Left lung (tissue), 14 donors: ENCODE measurements at places on chromosomes 6 and 20.

DNA sequence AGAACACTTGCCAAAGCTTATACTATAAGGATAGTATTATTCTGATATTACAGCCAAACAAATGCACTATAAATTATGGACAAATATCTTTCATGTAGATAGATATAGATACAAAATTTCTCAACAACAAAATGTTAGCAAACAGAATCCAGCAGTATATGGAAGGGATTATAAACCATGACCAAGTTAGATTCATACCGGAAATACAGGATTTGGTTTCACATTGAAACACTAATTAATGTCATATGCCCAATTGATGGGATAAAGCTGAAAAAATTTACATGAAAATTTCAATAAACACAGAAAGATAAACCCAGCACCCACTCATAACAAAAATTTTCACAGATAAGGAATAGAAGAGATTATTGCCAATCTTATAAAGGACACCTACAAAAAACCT, 770.3 kb upstream of the SLC35B3 start:
- no peaks in the 10 kb centered on the region for H3K27me3 ChIP-seq
- DNase-seq, result no peak
- H3K27ac ChIP-seq, result no peak overlapping the region
- H3K4me3 ChIP-seq, result no peak overlapping the region

DNA sequence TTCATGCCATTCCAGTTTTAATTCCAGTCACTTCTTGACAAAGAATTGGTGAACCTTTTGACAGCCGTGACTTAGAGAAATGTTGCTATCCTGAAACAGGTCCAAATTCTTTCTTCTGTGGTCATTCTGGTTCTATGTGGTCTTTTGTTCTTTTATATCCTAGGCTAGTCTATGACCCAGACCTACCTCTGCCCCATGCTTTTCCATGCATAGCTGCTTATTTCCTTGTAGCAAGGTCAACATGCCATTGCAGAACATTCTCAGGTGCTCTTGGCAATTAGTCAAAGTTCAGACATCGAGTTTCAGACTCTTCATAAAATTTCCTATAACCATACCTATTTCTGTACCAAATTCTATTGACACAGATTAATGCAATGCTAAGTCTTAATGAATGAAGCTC, 202.6 kb downstream of the PLCB1 start:
- DNase-seq, result no peak
- no peak overlapping the region for H3K27ac ChIP-seq
- H3K36me3 ChIP-seq, result no peaks in the 10 kb centered on the region
- peaks cover 6% of the 10 kb centered on the region for H3K4me1 ChIP-seq

DNA sequence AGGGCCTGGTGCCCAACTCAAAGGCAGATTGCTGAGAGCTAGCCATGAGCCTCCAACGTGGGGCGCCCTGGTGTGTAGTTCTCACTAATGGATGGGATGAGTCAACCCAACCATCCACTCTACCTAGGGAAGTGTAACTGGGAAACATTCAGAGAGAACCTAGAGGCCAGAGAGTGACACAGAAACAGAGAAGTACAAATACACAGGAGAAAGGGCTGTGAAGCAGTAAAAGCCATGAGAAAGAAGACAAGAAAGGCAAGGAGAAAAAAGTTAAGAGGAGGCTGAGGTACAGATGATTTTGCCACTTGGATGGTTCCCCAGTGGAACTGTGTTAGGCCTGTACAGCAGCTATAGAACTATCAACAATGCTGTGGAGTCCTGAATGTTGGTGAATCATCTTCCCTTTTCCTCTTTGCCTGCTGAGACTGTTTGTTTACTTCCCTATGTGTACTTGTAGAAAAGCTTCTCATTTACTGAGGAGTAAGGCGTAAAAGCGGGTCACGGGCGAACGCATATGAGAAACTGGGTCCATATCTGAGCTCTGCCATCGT, 39.0 kb downstream of the MAN1A1 start:
- H3K4me3 ChIP-seq, result no peak overlapping the region
- H3K27ac ChIP-seq, result peak overlapping the region; percentile 82
- no peaks in the 10 kb centered on the region for H3K36me3 ChIP-seq
- H3K4me1 ChIP-seq, result peaks cover 84% of the 10 kb centered on the region
- no peaks in the 10 kb centered on the region for H3K27me3 ChIP-seq
- no peak for DNase-seq

- no peak overlapping the region for H3K4me3 ChIP-seq
- H3K27me3 ChIP-seq, result no peaks in the 10 kb centered on the region
- H3K36me3 ChIP-seq, result no peaks in the 10 kb centered on the region
- no peak overlapping the region for H3K27ac ChIP-seq
- DNase-seq, result no peak
Measured at GRCh38 chr20:6091661-6092060, 31.2 kb downstream of the FERMT1 start.

DNA sequence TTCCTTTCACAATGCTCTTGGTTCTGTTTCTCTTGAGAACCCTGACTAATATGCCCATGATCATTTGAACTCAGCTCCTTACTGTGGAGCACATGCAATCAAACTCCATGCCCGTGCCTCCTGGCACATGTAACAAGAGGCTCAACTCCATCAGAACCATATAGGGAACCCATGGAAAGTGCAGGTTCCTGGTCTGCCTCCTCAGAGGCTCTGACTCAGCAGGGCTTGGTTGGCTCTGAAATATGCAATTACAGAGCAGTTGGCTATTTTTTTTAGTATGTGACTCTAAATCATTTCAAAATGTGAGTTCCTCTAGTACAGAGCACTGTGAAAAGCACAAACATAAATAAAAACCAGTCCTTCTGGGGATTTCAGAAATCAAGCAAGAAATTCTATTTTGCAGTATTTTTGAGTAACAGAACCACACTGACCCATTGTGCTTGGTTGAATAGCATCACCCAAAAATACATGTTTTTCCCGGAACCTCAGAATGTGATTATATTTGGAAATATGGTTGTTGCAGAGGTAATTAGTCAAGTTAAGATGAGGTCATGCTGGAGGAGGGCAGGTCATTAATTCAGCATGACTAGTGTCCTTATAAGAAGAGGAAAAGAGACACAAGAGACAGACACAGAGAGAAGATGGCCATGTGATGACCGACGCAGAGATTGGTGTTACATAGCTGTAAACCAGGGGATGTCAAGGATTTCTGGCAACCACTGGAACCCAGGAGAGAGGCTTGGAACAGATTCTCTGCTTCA, 13.2 kb upstream of the MAP3K4 start:
- no peak overlapping the region for H3K27ac ChIP-seq
- no peaks in the 10 kb centered on the region for H3K4me1 ChIP-seq
- no peak overlapping the region for H3K4me3 ChIP-seq
- no peaks in the 10 kb centered on the region for H3K36me3 ChIP-seq
- DNase-seq, result no peak
- H3K27me3 ChIP-seq, result no peaks in the 10 kb centered on the region

DNA sequence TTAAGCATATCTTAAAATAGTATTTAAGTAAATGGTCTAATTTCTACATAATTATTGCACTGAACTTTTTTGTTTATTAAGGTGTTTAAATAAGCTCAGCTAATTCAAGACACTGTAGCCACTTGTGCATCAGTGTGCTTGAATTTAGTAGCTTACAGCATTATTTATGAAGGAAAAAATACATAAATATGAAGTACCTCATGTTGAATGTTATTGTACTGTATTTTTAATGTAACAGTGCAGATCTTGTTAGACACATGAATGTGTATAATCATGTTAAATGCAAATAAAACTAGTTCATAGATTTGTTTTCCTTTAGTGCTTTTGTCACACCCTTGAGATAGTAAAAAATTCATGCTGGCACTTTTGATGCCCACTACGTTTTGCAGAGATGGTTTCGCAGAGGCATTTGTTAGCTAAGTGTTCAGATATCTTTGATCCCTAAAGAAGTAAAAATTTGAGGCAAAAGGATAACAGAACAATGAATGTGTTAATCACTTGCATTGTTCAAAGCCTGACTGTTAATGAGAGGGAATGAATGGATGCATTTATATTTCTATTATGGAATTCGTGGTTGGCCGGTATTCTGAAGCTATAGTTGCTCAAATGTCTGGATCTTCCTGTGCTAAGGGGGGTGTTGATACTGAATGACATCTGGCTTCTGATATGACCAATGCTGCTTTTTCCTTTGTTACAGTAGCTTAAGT, 8.8 kb downstream of the BTBD3 start:
- no peak for DNase-seq
- no peaks in the 10 kb centered on the region for H3K27me3 ChIP-seq
- H3K4me3 ChIP-seq, result no peak overlapping the region
- H3K4me1 ChIP-seq, result no peaks in the 10 kb centered on the region
- no peaks in the 10 kb centered on the region for H3K36me3 ChIP-seq

DNA sequence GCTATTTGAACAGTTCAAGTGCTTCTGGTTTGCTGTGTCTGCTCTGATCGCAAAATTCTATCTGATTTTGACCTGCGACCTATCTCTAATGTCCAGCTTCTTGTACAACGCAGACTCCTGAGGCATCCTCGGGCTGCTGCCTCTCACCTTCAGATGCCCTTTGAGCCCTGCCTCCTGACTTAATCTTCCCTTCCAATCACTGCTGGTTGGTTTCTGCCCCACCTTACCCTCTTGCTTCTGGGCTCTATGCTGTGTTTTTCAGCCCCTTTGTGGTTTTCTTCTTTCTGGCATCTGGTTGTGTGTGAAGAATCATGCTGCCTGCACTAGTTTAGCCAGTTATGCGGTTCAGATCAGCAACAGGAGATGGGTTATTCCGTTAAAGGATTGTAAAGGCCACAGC, 131.2 kb upstream of the THEMIS start:
- no peaks in the 10 kb centered on the region for H3K4me1 ChIP-seq
- H3K27ac ChIP-seq, result no peak overlapping the region
- H3K36me3 ChIP-seq, result no peaks in the 10 kb centered on the region
- no peak overlapping the region for H3K4me3 ChIP-seq
- no peak for DNase-seq

DNA sequence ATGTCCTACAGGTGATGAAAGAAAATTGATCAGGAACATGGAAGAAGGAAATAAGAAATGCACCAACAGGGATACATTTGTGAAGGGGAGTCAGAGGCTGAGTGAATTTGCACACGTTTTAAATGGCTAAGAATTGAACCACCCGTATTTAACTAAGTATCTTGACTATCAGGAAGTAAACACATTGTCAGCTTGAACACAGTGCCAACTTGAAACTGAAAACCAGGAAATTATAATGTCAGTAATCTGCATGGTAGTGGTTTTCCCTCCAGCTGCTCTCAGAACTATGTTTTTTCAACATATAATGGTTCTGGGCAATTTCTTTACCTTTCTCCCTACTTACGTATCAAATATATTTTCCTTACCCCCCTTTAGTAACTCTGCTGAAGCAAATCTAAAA, 366.5 kb upstream of the POU3F2 start:
- no peak for DNase-seq
- H3K4me3 ChIP-seq, result no peak overlapping the region
- no peaks in the 10 kb centered on the region for H3K36me3 ChIP-seq
- no peaks in the 10 kb centered on the region for H3K27me3 ChIP-seq
- no peaks in the 10 kb centered on the region for H3K4me1 ChIP-seq

DNA sequence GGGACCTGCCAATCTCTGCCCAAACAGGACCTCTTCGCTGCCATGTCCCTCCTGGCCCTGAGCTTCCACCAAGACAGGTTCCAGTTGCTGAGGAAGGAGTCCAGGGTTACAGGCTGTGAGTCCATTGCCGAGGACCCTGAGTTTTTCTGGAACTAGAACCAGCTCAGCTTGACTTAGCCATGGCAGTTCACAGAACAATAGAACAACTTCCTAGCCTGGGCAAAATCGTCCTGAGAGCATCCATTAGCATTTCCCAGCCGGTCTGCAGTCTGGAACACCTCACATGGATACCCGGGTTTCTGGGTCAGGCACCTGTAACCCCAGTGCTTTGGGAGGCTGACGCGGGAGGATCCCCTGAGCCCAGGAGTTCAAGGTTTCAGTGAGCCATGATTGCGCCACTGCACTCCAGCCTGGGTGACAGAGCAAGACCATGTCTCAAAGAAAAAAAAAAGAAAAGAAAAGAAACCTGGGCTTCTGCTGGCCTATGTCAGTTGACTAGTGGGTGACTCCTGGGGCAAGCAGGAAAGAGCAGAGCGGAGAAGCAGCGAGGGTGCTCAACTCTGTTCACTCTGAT, 90.3 kb downstream of the TCP11 start:
- peak overlapping the region; percentile 86 for H3K27ac ChIP-seq
- H3K27me3 ChIP-seq, result no peaks in the 10 kb centered on the region
- H3K4me3 ChIP-seq, result no peak overlapping the region
- H3K36me3 ChIP-seq, result peaks cover 38% of the 10 kb centered on the region

- H3K4me1 ChIP-seq, result no peaks in the 10 kb centered on the region
- peak; percentile 12 for DNase-seq
- H3K36me3 ChIP-seq, result no peaks in the 10 kb centered on the region
- no peak overlapping the region for H3K27ac ChIP-seq
Measured at GRCh38 chr20:45987108-45987780, 15.2 kb upstream of the ZNF335 start.

- no peaks in the 10 kb centered on the region for H3K36me3 ChIP-seq
- no peaks in the 10 kb centered on the region for H3K4me1 ChIP-seq
- DNase-seq, result no peak
- no peak overlapping the region for H3K4me3 ChIP-seq
- H3K27ac ChIP-seq, result no peak overlapping the region
Measured at GRCh38 chr20:16201191-16201590, 372.1 kb downstream of the KIF16B start.

DNA sequence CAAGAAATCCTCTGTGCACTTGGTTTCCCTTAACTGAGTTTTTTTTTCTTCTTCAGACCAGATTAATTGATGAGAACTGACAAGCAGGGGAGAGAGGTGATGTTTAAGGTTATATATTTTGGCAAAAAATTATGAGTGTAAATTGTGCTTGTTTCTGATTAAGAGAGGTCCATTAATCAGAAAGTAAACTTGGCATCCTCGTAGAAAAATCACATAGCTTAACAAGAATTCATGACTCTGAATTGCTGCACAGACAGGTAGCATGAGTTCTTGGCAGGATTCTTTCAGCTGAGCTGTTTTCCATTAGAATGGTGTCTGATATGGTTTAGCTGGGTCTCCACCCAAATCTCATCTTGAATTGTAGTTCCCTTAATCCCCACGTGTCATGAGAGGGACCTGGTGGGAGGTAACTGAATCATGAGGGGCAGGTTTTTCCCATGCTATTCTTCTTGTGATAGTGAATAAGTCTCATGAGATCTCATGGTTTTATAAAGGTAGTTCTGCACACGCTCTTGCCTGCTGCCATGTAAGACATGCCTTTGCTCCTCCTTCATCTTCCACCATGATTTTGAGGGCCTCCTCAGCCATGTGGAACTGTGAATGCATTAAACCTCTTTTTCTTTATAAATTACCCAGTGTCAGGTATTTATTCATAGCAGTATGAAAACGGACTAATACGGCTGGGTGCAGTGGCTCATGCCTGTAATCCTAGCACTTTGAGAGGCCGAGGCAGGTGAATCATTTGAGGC, 34.2 kb upstream of the DDR1 start:
- no peaks in the 10 kb centered on the region for H3K4me1 ChIP-seq
- no peak overlapping the region for H3K4me3 ChIP-seq
- no peak for DNase-seq
- no peak overlapping the region for H3K27ac ChIP-seq

GRCh38 chr20:36607586-36608387, 2.2 kb downstream of the RAB5IF start:
- H3K27me3 ChIP-seq, result no peaks in the 10 kb centered on the region
- peaks cover 18% of the 10 kb centered on the region for H3K4me1 ChIP-seq
- H3K27ac ChIP-seq, result peak overlapping the region; percentile 96
- H3K4me3 ChIP-seq, result peak overlapping the region; percentile 98

- no peak for DNase-seq
- H3K4me3 ChIP-seq, result no peak overlapping the region
- H3K4me1 ChIP-seq, result no peaks in the 10 kb centered on the region
- H3K36me3 ChIP-seq, result no peaks in the 10 kb centered on the region
- no peaks in the 10 kb centered on the region for H3K27me3 ChIP-seq
Measured at GRCh38 chr20:59647271-59647670, 42.9 kb downstream of the PHACTR3 start.
